Kidney glomerular epithelial cell (primary cell): ENCODE measurements at places on chromosomes 5 and 9.
A peak's percentile ranks its signal among the peaks of the same experiment; 100 is the strongest.

GRCh38 chr5:65718576-65719310 lies 3.2 kb downstream of the SGTB start:
- DNase-seq, result no peak

- no peak for DNase-seq
Observed at GRCh38 chr9:859251-859650, 17.8 kb downstream of the DMRT1 start.

GRCh38 chr5:125180231-125180829 lies 433.9 kb upstream of the ZNF608 start:
- DNase-seq, result no peak

- no peak for DNase-seq
Observed at GRCh38 chr9:96585426-96585825, 34.2 kb downstream of the CDC14B start.

DNA sequence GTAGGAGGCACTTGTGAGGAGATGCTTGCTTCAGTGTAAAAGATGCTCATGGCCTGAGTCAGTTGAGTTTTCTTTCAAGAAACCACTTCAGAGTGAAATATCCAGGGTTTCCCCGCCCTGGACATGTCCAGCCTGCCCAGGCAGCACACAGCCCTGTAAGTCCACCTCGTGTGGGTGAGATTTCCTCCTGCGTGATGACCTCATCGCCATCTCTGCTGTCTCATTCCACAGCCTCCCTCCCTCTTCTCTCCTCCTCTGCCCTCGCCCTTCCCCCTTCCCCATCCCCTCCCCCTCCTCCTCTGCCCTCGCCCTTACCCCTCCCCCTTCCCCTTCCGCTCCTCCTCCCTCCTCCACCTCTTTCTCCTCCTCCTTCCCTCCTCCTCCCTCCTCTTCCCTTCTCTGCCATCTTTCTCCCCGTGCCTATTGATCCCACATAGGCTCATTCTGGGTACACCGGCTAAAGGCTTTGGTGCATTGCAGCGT lies 34.0 kb upstream of the NCS1 start:
- peak; percentile 80 for DNase-seq

DNA sequence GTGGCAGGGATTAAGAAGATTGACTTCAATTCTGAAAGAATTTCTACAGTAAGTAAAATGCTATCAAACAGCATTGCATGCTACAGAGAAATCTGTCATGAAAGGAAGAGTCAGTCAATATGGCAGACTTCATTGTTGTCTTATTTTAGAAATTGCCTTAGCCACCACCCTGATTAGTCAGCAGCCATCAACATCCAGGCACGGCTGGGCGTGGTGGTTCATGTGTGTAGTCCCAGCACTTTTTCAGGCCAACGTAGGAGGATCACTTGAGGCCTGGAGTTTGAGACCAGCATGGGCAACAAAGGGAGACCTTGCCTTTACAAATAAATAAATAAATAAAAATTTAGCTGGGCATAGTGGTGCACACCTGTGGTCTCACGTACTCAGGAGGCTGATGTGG lies 46.6 kb downstream of the RMI1 start:
- DNase-seq, result no peak

- no peak for DNase-seq
Observed at GRCh38 chr5:135541807-135542502, 6.2 kb upstream of the NEUROG1 start.

GRCh38 chr9:136726631-136727191 lies 14.3 kb downstream of the DIPK1B start:
- DNase-seq, result no peak

DNA sequence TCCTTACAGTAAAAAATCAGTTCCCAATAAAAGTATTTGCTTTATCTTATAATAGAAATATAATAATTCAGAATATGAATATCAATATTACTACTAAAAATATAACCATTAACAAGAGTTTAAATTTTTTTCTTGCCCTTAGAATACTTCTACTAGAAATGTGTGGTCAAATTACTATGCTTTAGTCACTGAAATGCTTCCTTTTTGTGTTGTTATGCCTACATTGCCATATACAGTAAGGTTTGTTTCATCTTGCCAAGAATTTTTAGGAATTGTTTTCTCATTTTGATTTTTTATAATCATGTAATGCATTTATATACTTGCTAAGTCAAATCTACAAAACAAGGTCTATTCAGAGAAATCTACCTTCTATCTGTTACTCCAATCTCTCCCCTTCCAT lies 181.7 kb downstream of the CDK5RAP2 start:
- DNase-seq, result no peak

DNA sequence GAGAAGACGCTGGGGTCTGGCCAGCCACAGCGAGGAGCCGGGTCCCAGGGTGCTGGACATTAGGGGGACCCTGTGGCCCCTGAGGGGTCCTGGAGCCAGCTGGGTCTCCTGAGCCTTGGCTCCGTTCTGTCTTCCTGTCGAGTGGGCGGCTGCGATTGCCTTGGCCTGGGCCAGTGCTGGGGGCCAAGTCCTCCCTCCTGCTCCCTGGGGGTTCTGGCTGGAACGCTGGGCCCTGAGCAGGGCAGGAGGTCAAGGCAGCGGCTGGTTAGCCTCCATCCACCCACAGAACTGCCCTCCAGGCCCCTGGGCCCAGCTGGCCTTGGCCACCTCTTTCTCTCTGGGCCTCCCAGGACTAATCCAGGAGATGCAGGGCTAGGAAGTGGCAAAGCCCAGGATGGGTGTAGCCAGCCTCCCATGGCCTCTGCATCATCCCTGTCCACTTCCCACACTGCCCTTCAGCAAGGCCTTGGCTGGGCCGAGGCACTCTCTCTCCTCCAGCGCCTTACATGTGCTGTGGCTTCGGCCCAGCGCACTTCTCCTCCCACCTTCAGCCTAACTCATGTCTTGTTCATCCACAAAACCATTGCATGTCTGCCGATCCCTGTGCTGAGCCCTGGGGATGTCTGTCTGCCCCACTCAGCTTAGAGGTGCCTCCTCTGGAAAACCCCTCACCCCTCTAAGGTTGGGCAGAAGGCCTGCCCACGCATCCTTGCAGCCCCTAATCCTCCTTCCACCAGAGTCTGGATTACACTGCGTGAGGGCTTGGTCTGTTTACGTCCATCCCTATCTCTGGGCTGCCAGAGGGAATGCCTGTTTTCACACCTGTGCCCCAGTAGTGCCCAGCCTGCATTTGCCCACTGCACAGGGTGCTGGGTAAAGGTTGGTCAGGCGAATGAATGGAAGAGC lies 5.0 kb downstream of the LAMC3 start:
- peak; percentile 7 for DNase-seq

- no peak for DNase-seq
Observed at GRCh38 chr9:37968228-37968701, 64.3 kb upstream of the SLC25A51 start.

DNA sequence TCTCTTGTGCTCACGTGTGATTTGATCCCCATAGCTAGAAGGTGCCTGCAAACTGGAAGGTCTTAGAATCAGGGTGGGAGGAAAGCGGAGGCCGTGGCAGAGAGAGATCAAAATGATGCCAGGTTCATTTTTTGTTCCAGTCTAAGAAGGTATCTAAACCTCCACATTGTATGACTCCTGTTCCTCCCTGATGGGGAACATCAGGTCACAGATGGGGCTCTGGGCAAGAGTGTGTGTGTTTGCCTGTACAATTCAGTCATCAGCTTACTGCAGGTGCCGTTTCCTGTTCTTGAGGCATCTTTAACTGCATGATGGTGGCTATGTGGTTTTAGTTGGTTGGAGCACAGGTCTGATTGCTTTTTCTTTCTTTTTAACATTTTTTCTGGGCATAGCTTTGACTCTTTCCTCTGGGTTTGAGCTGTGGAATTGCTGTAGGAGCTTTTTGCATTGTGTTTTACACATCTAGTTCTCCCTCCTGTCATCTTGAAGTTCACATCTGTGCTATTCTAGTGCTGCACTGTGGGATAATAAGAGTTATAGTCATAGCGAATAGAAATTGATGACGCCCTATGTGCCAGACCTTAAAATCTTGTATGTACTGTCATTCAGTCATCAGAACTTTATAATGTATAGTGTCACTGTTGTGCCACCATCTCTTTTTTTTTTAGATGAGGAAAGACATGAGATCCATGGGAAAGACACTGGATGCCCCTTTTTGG lies 30.8 kb downstream of the ARHGAP26 start:
- no peak for DNase-seq
